ENCODE measurements at places on chromosomes 16 and 17. TPM values are rescaled to one million over a fixed set of nuclear protein-coding genes. Genes with fewer than 3 reads are reported as not detected.

The WFIKKN2 gene
- total RNA-seq = 14.3 TPM

The ZFP3 gene
- 15.7 TPM for total RNA-seq

The AOC3 gene
- total RNA-seq = 0.46 TPM

The CCL8 gene
- not detected for total RNA-seq

The UTS2R gene
- total RNA-seq = not detected

The ADGRG1 gene
- total RNA-seq = 94.8 TPM

The VPS9D1 gene
- 15.0 TPM for total RNA-seq

The CIBAR2 gene
- 4.8 TPM for total RNA-seq

The TMEM106A gene
- 0.92 TPM for total RNA-seq

The CDC42EP4 gene
- 61.8 TPM for total RNA-seq

The ZG16 gene
- not detected for total RNA-seq

The SLC6A2 gene
- not detected for total RNA-seq

The SLC25A11 gene
- 51.2 TPM for total RNA-seq

The GNG13 gene
- not detected for total RNA-seq

The ABCC6 gene
- 0.23 TPM for total RNA-seq

The SLC47A1 gene
- 0.92 TPM for total RNA-seq

The KRT23 gene
- 0.46 TPM for total RNA-seq

The ZNF785 gene
- 21.2 TPM for total RNA-seq

The TMED6 gene
- total RNA-seq = not detected

The GSDMA gene
- total RNA-seq = not detected

The WNT3 gene
- 10.4 TPM for total RNA-seq

The SLC35G6 gene
- total RNA-seq = not detected

The TAOK2 gene
- total RNA-seq = 71.3 TPM

The CD300H gene
- not detected for total RNA-seq

The KIF2B gene
- not detected for total RNA-seq

The ST6GALNAC1 gene
- 0.69 TPM for total RNA-seq

The MMP25 gene
- 0.92 TPM for total RNA-seq

The ARHGDIG gene
- total RNA-seq = 68.7 TPM

The PRAC1 gene
- total RNA-seq = not detected

The RANGRF gene
- 12.7 TPM for total RNA-seq

The HIC1 gene
- total RNA-seq = 4.2 TPM

The XYLT1 gene
- 32.5 TPM for total RNA-seq

The CACNG3 gene
- 2.5 TPM for total RNA-seq

The TAC4 gene
- total RNA-seq = not detected

The SLFN14 gene
- total RNA-seq = 0.23 TPM

The MSLN gene
- total RNA-seq = not detected

The SLC38A8 gene
- total RNA-seq = 2.8 TPM
